SK-MEL-5 (cell line): ENCODE measurements at places on chromosomes 7 and 10. TPM values are rescaled to one million over a fixed set of nuclear protein-coding genes. Genes with fewer than 3 reads are reported as not detected.

Gene OR2A5
- total RNA-seq = under 0.01 TPM in 1 of 2 replicates, not detected in the other

Gene TMEM130
- not detected in 2 replicates for total RNA-seq

Gene ECHDC3
- total RNA-seq = 4.4 and 8.5 TPM in 2 replicates

Gene IRF5
- total RNA-seq = 6.3 and 6.9 TPM in 2 replicates

Gene PRR15
- not detected in 2 replicates for total RNA-seq

Gene C10orf53
- total RNA-seq = not detected in 2 replicates

Gene NUTM2E
- 0.03 and 0.27 TPM in 2 replicates for total RNA-seq
